Cardiac muscle cell (in vitro differentiated cells and primary cell): ENCODE measurements at places on chromosomes 6 and 20.
A peak's percentile ranks its signal among the peaks of the same experiment; 100 is the strongest.

DNA sequence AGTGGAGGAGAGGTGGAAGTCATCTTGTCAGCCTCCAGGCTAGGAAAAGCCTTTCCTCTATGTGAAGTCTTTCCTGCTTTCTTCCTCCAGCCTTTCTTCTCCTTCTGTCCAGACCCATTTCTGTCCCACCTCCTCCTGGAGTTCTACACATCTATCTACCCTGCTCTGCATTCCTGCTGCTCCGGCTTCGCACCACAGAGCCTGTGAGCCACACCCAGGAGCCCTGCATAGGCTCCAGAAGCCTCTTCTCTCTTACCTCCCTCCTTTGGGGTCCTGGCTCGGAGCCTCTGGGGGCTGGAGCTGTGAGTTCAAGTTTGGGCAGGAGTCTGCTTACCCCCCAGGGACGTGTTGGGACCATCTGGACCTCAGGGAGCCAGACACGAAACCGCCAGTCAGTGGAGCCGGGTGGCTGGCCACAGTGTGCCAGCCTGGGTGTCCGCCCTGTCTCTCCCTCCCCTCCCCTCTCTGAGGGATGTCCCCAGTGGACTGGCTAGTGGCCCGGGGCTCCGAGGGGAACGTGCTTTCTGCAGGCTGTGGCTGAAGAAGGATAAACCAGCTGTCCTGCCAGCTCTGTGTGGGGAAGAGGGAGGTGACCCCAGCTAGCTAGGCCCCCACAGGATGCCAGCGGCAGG is 99.2 kb downstream of the VEGFA start:
- no peaks in the 10 kb centered on the region for H3K27me3 ChIP-seq
- no peak overlapping the region for H3K4me3 ChIP-seq
- H3K36me3 ChIP-seq = no peaks in the 10 kb centered on the region
- peaks cover 61% of the 10 kb centered on the region for H3K4me1 ChIP-seq
- DNase-seq = no peak

GRCh38 chr6:25192590-25193459 is 86.3 kb upstream of the CARMIL1 start:
- H3K4me3 ChIP-seq = no peak overlapping the region
- no peak overlapping the region for H3K27ac ChIP-seq
- no peaks in the 10 kb centered on the region for H3K27me3 ChIP-seq
- H3K4me1 ChIP-seq = no peaks in the 10 kb centered on the region
- no peaks in the 10 kb centered on the region for H3K36me3 ChIP-seq
- DNase-seq = no peak

DNA sequence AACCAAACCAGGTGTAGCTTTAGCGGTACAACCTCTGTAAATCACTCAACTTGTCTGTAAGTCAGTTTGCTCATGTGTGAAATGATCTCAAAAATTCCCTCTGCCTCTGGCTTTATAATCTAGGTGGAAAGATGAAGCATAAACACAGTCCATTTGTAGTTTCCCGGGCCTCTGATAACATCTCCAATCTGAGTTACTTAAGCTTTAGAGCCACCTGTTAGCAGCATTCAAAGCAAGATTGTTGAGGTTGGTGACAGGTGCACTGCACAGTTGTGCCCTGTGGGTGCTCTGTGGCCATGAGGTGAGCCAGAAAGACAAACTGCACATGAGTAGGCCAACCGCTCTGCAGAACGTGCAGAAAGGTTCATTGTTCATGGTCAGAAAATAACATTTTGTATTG is 53.7 kb downstream of the MOCS1 start:
- H3K27ac ChIP-seq = no peak overlapping the region
- no peaks in the 10 kb centered on the region for H3K36me3 ChIP-seq
- no peak for DNase-seq
- H3K4me1 ChIP-seq = no peaks in the 10 kb centered on the region
- no peaks in the 10 kb centered on the region for H3K27me3 ChIP-seq

DNA sequence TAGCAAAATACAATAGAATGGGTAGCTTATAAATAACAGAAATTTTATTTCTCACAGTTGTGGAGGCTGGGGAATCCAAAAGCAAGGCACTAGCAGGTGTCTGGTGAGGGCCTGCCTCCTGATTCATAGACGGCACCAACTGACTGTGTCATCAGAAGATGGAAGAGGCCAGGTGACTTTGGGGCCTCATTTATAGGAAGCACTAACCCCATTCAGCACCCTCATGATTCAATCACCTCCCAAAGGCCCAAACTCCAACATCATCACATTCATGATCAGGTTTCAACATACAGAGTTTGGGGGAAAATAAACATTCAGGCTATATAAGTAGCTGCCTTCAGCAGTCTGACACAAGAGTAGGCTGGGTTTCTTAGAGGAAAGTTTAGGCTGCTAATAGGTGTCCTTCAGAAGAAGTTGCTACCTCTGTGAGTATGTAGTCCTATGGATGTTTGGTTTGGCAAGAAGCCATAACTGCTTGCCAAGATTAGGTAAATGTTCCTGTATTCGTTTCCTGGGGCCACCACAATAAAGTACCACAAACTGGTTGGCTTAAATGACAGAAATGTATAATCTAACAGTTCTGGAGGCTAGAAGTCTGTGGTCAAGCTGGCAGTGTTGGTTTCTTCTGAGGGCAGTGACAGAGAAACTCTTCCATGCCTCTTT is 48.8 kb downstream of the NT5E start:
- H3K27ac ChIP-seq = no peak overlapping the region
- no peaks in the 10 kb centered on the region for H3K4me1 ChIP-seq
- H3K36me3 ChIP-seq = no peaks in the 10 kb centered on the region
- peak; percentile 46 for DNase-seq

- no peaks in the 10 kb centered on the region for H3K4me1 ChIP-seq
- no peak overlapping the region for H3K27ac ChIP-seq
- no peak for DNase-seq
- H3K36me3 ChIP-seq = no peaks in the 10 kb centered on the region
- H3K4me3 ChIP-seq = no peak overlapping the region
These were observed 709.3 kb downstream of the EPHA7 start for GRCh38 chr6:92710048-92710447.

DNA sequence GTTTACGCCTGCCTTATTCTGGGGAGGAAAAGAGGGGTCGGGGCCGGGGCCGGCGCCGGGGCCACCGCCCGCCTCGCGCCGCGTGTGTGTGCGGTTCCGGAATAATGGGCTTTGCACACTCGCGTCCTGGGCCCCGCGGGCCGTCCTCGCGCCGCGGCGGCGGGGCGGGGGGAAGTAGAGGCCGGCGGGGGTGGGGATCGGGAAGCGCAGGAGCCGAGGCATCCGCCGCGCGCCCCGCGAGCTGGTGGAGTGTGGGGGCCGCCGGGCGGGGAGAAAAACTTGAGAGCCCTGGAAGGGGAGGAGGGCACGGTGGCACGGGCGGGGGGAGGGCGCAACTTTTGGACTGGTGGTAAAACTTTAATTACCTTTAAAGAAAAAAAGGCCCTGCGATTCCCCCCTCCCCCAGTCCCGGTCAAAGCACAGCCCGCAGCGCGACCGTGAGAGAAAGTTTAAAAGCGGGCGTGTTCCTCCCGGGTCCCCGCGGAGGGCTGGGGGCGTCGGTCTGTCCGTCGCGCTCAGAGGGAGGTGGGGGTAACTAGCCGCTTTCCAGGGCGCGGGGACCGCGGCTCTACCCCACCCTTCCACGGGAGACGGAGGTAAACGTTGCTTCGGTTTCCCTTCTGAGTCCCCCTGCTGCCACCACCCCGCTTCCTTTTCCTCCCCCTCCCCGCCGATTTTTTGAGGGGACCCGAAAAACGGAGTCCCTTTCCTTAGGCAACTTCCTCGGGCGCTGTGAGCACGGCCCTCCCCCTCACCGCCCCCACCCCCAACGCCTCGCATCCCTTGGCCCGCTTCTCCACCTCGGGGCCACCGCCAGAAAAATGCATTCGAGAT is 1.9 kb downstream of the L3MBTL3 start:
- peak overlapping the region; percentile 94 for H3K4me3 ChIP-seq
- peak; percentile 11 for DNase-seq
- no peaks in the 10 kb centered on the region for H3K36me3 ChIP-seq

- peak; percentile 41 for DNase-seq
- H3K4me3 ChIP-seq = peak overlapping the region; percentile 43
- no peaks in the 10 kb centered on the region for H3K36me3 ChIP-seq
- no peak overlapping the region for H3K27ac ChIP-seq
These were observed 29.9 kb upstream of the TRIM27 start for GRCh38 chr6:28953585-28954258.

DNA sequence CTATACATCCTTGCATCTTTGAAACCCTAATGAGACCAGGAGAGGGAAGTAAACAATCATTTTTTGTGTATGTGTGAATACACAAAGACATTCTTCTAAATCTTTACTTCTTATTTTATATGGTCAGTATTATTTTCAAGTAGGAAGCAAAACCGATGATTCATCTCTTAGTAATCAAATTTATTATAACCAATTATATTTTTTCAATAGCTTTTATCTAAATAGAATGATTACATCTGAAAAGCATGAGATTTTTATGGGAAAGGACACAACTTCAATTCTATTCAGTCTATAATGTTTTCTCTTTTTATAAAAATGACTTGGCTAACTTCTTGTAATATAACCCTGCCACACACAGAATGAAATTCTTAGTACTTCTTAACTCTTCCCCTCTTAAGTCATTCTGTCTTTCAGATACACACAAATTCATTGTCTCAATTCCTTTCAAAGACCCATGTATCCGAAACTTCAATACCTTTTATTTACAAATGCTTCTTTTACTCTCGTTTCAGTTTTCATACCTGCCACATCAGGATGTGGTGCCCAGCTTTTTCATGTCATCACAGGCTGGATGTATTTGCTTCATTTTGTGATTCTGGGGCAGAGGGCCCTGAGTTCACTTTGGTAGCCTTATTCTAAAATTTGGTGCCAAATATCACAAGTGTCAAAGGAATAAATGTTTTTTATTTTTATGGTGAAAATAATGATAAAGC is 227.0 kb downstream of the PHF3 start:
- H3K4me1 ChIP-seq = peaks cover 6% of the 10 kb centered on the region
- DNase-seq = no peak
- H3K36me3 ChIP-seq = no peaks in the 10 kb centered on the region

DNA sequence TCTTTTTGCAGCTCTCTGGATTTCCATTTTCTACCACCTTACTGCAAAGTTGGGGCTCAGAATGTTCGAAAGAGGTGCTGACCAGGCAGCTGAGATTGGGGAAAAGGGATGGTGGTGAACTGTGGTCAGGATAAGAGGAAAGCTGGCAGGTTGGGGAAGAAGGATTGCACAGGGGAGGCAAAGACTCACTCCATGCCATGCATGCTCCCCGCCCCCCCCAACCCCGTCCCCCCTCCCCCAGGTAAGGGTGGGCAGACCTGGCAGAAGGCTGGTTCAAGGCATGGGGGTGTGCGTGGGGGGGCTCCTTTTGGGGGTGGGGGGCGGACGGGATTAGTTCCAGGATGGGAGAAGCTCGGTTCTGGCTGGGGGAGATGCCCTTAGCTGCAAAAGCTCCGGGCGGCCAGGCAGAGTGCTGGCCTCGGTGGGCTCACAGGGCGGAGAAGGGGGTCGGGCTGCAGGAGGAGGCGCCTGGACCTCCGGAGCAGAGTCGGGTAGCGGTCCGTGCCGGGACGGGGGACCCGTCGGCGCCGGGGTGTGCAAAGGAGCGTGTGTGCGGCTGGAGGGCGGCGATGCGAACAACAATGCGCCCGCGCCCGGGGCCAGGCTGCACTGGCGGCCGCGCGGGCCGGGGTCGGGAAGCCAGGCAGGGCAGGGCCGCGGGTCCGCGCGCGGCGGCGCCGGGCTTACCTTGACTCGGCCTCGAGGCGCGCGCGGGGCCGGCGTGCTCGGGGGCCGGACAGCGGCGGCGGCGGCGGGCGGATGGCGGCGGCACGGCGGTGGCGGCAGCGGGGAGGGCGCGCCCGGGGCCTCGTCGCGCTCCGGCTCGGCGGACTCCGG is 880 bp downstream of the ADNP start:
- H3K36me3 ChIP-seq = peaks cover 28% of the 10 kb centered on the region
- no peaks in the 10 kb centered on the region for H3K27me3 ChIP-seq

GRCh38 chr6:22036275-22036674 is 260.6 kb downstream of the PRL start:
- peak; percentile 6 for DNase-seq
- peaks cover 16% of the 10 kb centered on the region for H3K4me1 ChIP-seq
- no peaks in the 10 kb centered on the region for H3K36me3 ChIP-seq
- no peak overlapping the region for H3K4me3 ChIP-seq
- H3K27ac ChIP-seq = peak overlapping the region; percentile 62

- no peak overlapping the region for H3K4me3 ChIP-seq
- no peak overlapping the region for H3K27ac ChIP-seq
- H3K4me1 ChIP-seq = no peaks in the 10 kb centered on the region
- DNase-seq = no peak
These were observed 223.9 kb upstream of the THEMIS start for GRCh38 chr6:128124713-128125112.

GRCh38 chr6:129638055-129638684 is 71.8 kb downstream of the ARHGAP18 start:
- DNase-seq = peak; percentile 91
- H3K4me3 ChIP-seq = no peak overlapping the region
- H3K27ac ChIP-seq = no peak overlapping the region
- no peaks in the 10 kb centered on the region for H3K36me3 ChIP-seq
- H3K4me1 ChIP-seq = no peaks in the 10 kb centered on the region
- H3K27me3 ChIP-seq = no peaks in the 10 kb centered on the region

DNA sequence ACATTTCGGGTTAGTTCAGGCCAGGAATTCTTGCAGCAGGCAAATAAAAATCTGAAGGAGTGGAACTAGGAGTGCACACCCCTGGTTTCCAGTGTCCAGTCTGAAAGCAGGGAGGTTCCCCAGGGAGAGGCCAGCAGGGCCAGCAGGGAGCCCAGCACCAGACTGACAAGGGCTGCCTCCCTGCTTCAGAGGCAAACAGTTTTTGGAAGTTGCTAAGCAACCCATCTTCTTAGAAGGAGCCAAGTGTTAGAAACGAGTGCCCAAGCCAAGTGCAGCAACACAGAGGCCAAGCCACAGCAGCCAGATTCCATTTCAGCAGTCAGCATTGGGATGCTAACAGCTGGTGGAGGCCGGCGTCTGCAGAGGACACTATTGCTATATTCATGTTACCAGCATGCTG is 179.1 kb downstream of the SYNDIG1 start:
- no peaks in the 10 kb centered on the region for H3K4me1 ChIP-seq
- H3K27ac ChIP-seq = no peak overlapping the region
- DNase-seq = peak; percentile 54
- H3K36me3 ChIP-seq = no peaks in the 10 kb centered on the region

- no peaks in the 10 kb centered on the region for H3K4me1 ChIP-seq
- no peak overlapping the region for H3K27ac ChIP-seq
- H3K36me3 ChIP-seq = no peaks in the 10 kb centered on the region
- no peaks in the 10 kb centered on the region for H3K27me3 ChIP-seq
- DNase-seq = no peak
- H3K4me3 ChIP-seq = no peak overlapping the region
These were observed 46.5 kb downstream of the ALDH8A1 start for GRCh38 chr6:134903448-134903847.

GRCh38 chr20:18058661-18059467 is 1.1 kb upstream of the OVOL2 start:
- H3K4me3 ChIP-seq = peak overlapping the region; percentile 28
- peaks cover 5% of the 10 kb centered on the region for H3K4me1 ChIP-seq
- peak; percentile 65 for DNase-seq
- H3K27ac ChIP-seq = no peak overlapping the region

DNA sequence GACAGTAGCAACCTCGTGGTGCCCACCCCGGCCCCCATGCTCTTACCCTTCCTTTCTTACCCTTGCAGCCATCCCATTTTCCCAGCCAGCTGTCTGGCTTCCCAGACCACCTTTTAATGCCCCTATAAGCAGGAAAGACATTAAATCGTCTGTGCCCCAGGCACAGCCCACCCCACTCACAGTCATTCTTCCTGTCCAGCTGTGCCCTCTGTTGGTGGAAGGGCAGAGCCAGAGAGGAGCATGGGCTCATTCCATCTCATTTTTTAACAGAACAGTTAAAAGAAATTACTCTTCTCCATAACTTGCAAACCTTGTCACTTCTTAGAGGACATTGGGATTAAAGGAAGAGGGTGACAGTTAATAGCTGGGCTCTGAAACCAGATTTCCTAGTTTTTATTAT is 240.5 kb downstream of the NRN1 start:
- no peak for DNase-seq
- H3K4me1 ChIP-seq = peaks cover 7% of the 10 kb centered on the region
- no peaks in the 10 kb centered on the region for H3K36me3 ChIP-seq
- no peaks in the 10 kb centered on the region for H3K27me3 ChIP-seq
- no peak overlapping the region for H3K4me3 ChIP-seq
